ENCODE measurements at places on chromosomes 6 and 20.

GRCh38 chr20:43508604-43509040, 1.1 kb downstream of the L3MBTL1 start:
- no peak for DNase-seq

- DNase-seq, result no peak
These were observed 27.6 kb upstream of the NFATC2 start for GRCh38 chr20:51569815-51570738.

DNA sequence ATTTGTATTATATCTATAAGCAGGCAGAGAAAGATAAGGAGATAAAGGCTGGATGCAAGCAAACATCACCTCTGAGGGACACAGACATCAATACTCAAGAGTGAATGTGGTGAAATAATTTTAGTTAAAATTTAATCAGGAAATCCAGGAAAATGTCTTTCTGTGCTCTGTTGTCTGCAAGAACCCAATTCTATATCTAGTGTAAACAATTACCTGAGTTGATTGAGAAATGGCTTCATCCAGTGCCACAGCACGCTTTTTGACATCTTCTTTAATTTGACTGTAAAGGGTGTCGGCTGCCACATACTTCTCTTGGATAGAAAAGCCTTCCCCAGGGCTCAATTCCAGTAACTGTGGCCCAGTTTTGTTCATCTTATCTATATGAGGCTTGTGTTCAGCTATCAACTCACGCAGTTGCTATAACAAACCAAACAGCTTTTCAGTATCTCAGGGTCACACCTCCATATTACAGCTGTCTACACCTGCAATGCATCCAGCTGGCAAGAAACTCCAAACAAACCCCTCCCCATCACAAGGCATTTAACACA, 131.6 kb downstream of the DST start:
- DNase-seq, result no peak

- no peak for DNase-seq
These were observed 5.6 kb upstream of the TFB1M start for GRCh38 chr6:155319902-155320301.

DNA sequence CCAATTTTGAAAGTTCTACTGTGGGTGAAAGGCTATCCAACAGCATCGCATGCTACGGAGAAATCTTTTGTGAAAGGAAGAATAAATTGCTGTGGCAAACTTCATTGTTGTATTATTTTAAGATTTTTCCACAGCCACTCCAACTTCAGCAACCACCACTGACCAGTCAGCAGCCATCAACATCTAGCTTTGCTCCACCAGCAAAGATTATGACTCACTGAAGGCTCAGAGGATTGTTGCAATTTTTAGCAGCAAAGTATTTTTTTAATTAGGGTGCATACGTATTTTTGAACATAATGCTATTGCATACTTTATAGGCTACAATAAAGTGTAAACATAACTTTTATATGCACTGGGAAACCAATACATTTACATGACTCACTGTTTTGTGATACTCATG, 493.5 kb downstream of the TFAP2A start:
- DNase-seq, result no peak

DNA sequence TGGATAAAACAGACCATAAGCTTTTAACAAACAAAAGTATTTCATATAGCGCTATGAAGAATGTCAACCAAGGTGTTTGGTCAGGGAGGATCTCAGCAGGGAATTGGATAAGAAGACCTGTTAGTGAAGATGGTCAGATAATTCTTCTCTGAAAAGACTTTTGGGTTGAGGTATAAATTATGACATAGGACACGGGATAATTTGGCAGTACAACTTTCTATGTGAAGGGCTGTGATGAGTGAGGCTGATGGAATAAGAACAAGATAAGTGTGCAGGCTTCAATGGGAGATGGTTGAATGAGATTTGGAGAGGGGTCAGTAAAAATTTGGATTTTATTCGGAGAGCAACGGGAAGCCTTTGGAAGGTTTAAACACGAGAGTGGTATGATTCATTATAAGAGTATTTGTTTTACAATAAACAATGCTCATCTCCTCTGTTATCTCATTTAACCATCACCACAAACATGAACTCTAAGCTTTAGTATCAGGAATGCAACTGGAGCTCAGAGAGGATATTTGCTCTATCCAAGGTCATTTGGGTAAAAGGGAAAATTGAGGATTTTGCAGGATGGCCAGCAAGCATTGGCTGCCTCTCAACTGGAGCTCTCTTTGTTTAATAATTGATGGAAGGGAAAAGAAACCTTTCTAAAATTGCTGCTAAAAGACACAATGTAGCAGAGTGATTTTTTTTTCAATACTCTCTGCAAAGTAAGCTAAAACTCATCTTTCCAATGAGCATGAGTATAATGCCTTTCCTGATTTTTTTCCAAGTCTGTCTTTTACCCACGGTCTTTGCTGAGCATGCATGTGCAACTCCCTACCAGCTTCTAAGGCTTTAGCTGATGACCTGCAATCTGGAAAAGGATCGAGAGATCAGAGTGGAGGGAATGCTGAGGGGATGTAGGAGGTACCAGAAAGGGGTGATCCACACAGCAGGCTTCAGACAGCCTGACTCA, 534.0 kb downstream of the CBLN4 start:
- DNase-seq, result no peak

DNA sequence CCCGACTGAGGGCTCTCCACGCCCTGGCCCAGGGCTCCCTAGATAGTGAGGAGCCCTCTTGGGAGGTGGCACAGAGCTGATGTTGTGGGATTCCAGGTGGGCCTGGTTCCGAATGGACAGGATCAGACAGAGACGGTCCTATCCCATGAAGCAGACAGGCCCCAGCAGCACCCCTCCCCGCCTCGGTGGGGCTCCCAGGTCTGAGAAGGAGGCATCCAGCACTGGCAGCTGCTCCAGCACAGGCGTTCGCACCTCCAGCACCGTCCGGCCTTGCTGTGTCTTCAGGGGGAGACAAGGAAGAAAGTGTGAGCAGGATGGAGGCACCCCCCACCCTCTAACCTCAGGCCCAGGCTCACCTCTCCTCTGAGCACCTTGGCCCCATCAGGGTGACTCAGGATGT, 28.7 kb downstream of the COL11A2 start:
- no peak for DNase-seq

DNA sequence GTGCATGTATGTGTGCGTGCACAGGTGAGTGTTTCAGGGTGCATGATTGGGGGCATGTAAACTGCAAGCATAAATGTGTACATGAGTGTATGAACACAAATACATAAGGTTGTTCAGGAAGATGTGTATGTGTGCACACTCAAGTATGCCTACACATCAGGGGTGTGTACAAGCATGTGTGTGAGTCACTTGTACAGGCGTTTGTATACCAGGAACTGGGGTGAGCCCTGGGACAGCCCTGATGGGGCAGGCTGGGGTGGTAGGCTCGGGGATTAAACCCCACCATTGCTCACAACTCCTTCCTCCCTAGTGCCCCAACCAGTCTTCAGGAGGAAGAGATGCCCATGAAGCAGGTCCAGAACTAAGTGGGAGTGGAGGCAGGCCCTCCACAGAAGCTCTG, 4.3 kb downstream of the CRIP3 start:
- no peak for DNase-seq

DNA sequence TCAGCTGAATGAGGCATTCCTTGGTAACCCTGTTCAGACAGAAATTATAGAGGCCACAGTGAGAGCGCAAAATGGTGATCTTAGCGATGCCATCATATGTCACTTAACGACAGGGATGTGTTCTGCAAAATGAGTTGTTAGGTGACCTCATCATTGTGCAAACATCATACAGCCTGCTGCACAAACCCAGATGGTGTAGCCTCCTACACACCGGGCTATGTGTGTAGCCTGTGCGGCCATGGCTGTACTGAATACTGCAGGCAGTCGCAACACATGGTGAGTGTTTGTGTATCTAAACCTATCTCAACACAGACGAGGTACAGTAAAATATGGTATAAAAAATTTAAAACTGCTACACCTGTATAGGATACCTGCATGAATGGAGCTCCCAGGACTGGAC, 234.1 kb upstream of the PMEPA1 start:
- DNase-seq, result no peak

- DNase-seq, result peak; percentile 77
These were observed 56.8 kb downstream of the KCNS1 start for GRCh38 chr20:45044084-45044573.

GRCh38 chr20:38471987-38472512, 593 bp upstream of the RALGAPB start:
- no peak for DNase-seq

- DNase-seq, result no peak
These were observed 10.4 kb downstream of the MRPL14 start for GRCh38 chr6:44116641-44117382.

DNA sequence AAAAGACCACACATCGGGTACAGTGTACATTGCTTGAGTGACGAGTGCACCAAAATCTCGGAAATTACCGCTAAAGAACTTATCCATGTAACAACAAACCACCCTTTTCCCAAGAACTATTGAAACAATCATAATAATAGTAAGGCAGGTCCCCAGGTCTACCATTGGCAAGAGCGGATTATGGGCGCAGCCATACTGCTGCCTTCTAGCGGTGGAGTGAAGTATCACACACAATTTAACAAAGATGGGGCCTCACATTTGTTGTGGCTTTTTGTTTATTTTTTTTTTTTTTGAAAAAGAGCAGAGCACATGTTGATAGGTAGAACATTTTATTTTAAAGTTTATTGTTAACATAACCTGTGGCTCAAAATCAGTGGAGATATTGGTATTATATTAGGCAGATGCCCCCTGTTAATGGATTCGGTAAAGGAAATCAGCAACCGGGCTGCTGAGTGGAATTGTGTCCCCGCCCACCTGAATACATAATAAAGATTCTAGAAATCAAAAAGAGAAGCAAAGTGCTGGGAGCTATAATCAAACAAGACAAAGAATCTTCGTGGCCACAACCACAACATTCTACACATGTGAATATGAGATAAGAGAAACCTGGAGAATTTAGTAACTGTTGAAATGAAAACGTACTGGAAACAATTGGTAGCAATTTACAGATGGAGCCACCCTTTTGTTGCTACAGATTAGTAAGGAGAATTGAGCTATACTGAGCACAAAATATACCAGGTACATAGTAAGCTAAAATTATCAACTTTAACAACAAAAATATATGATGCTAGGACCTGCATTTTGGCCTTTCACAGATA, 94.2 kb upstream of the EXOC2 start:
- peak; percentile 45 for DNase-seq

DNA sequence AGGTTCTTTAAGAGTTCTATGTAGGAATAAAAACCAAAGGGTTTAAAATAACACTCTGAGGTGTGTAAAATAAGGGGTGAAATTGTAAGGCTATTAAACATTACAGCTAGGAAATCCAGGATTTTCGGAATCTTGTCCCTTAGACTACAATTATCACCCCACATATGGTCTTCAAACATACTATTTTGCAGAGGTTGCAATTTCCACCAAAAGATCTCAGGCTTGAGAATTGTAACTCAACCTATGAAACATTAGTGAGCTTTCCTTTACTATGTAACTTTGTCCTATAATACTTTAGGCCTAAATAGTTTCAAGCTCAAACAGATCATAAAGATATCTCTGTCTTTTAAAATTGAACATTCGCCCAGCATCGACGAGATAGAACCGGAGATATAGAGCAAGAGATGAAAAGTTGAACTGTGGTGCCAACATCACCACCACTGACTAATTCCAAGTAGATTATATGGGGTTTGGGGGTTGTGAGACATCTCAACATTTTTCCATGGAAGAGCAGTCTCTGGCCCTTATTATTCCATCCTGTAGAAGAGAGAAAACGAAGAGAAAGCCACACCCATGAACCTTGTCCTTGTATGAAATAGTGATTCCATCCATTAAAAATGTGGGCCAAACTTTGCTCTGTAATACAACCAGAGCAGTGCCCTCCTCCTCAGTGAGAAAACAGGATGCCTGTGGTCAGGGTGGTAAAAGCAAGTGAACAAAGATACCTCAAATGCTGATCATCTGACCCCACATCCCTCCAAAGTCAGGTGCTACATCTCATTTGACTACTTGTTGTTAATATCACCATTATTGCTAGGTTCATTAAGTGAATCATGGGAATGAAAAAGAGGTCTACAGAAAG, 284.5 kb upstream of the GJE1 start:
- DNase-seq, result no peak

Measured in GM12865 (cell line).